T-helper 2 cell (primary cell): ENCODE measurements at places on chromosomes 6 and 20.

GRCh38 chr6:143078468-143079324 is 18.0 kb downstream of the AIG1 start:
- no peak for DNase-seq

GRCh38 chr6:55633471-55633870 is 54.5 kb upstream of the HMGCLL1 start:
- no peak for DNase-seq

- DNase-seq = no peak
Observed at GRCh38 chr6:35674594-35674993, 14.1 kb downstream of the FKBP5 start.

DNA sequence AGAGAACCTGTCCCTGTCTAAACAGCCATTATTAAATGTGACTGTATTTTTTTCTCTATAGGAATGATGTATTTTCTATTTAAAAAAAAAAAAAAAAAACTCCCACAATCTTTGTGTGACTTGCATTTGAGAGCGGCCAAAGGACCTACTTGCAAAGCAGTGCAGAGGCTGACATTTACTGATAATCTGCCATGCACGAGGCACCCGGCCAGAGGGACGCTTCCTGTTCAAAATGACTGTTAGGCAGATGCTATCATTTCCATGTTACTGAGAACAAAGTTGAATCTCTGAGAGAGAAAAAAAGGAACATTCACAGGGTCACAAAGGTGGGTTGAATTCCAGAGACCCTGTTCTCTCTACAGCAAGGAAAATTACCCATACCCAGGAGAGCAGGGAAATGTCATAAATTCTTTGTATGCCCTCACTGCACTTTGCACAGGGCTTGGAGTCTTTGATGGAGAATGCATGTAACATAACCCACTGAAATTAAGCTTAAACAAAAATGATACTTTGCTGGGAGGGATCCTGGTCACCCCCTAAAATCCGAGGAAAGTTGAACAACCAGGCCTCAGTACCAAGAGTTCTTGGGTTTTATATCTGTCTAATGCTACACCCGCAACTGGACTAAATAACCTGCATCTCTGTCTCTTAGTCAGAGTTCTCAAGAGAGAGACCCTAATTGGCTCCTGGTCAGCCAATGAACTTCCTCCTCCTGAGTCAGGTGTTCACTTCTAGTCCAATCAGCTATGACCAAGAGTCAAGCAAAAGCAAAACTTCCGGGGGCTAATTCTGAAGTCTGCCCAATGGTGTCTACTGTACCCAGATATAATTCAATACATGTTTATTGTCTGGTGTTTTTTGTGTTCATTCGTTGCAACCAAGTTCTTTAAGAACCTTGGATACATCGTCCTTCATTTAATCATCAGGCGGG is 61.2 kb downstream of the GCLC start:
- no peak for DNase-seq

GRCh38 chr6:49151957-49152356 is 311.1 kb downstream of the MMUT start:
- DNase-seq = no peak

GRCh38 chr20:17691758-17692157 is 8.0 kb upstream of the BANF2 start:
- no peak for DNase-seq

- DNase-seq = no peak
Observed at GRCh38 chr20:17439616-17440296, 91.4 kb downstream of the BFSP1 start.

DNA sequence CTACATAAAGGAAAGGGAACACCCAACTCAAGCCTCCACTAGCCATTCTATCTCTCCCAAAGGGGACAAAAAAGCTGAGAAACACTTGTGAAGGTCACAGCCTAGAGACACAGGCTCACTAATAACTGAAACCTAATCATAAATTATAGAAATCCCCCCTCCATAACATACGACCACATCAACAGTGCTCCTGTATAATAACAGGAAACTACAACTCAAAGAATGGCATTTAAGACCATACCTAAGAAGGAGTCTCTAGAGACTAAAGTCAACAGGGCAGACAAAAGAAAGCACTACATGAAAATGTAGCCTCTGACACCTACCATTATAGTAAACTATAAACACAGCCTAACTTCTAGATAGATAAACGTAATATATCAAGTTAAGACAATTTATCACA is 82.7 kb downstream of the THEMIS start:
- no peak for DNase-seq

DNA sequence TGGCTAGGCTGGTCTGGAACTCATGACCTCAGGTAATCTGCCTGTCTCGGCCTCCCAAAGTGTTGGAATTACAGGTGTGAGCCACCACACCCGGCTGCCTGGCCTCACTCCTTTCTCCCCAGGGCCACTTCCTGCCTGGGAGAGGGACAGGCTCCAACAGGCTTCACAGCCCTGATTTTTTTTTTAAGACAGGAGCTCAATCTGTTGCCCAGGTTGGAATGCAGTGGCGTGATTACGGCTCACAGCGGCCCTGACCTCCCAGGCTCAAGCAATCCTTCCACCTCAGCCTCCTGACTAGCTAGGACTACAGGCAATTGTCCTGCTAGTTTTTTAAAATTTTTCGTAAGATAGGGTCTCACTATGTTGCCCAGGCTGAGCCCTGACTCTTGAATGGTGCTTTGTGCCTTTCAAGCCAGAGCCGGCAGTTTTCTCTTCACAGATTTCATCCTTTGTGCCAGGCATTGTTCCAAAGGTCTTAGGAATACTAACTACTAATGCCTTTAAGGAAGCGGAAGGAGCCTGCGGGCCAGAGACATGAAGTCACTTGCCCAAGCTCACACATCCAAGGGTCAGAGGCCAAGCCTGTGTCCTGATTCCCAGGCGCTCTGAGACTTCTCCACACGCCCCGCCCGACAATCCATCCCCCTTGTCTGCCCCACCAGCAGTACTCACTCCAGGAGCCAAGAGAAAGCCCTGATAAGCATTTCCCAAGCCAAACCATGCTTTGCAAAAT is 19.2 kb downstream of the CAPN11 start:
- DNase-seq = no peak

- no peak for DNase-seq
Observed at GRCh38 chr20:10023911-10024310, 10.9 kb upstream of the ANKEF1 start.

- no peak for DNase-seq
Observed at GRCh38 chr6:160791981-160792418, 90.0 kb downstream of the PLG start.

DNA sequence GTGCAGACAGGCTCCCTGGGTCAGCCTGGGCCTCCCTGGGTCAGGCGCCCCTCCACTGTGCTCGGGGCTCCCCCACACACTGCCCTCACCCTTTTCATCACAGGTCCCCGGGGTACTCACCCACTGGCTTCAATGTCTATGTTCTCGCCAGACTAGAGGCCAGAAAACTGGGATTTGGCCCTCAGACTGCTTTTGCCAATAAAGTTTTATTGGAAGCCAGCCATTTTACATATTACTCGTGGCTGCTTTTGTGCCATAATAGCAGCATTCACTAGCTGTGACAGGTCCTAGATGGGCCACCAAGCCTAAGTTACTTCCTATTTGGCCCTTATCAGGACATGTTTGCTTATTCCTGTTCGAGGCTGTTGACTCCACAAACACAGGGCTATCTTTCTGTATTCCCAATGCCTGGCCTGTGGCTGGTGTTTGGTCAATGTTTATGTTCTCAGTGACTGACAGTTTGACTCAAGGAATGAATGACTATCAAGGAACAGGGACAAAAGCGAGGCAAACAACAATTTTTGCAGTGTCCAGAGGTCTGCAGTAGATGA is 525.1 kb upstream of the AGPAT4 start:
- DNase-seq = no peak

- no peak for DNase-seq
Observed at GRCh38 chr20:49597825-49598395, 30.0 kb upstream of the PTGIS start.

- DNase-seq = no peak
Observed at GRCh38 chr6:67160820-67161219, 1453.8 kb upstream of the EYS start.

DNA sequence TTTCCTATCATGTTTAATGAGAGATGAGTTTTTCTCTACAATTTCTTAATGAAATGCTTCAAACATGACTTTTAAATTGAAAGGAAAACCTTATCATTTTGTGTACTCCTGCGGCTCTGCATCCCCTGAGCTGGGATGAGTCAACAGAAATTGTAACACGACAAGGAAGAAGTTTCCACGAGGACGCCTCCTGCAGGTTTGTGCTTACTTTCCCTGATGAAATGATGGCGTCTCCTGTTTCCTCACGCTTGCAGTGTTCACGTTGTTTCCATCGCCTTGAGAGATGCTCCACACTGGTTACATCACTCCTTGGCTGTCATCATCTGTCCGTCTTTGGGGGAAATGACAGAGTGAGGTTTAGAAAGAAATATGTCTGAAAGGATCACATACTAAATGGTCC is 233.7 kb upstream of the ZFP64 start:
- DNase-seq = no peak

DNA sequence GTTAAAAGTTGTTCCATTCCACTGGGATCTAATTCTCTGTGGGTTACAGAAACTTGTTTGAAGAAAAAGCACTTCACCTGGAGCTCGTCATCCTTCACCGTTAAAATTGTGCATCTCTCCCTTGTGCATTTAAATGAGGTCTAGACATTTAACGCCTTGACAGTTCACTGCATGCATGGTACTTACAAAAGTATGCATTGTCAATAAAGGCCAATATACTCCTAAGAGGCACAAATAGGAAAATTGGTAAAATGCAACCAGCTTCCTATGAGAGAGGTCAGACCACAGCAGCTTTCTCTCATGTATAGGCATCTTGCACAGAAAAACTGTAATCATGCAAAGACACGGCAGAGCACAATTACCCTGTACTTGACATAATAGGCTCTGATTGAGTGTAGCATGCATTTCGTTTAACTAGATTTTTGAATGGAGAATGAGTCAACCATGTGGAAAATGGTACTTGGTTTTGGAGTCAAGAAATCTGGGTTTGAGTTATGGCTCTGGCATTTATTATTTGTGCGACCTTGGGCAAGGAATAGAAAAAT is 378.5 kb downstream of the RFPL4B start:
- DNase-seq = no peak

DNA sequence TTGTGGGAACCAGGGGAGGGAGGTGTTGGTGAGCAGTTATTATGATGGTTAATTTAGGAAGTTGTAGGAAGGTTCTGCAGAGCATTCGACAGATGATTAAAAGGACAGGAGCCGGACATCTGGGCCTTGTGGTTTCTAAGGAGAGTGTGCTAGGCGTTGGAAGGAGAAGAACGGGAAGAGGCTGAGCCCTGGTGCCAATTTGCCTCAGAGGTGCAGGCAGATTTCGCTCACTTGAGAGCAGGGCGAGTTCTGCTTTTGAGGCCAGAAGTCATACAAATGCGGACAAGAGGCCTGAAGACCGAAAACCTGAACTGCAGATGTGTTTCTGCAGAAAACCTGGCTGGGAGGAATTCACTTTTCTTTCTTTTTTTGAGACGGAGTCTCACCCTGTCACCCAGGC is 30.5 kb upstream of the RPS6KA2 start:
- no peak for DNase-seq

DNA sequence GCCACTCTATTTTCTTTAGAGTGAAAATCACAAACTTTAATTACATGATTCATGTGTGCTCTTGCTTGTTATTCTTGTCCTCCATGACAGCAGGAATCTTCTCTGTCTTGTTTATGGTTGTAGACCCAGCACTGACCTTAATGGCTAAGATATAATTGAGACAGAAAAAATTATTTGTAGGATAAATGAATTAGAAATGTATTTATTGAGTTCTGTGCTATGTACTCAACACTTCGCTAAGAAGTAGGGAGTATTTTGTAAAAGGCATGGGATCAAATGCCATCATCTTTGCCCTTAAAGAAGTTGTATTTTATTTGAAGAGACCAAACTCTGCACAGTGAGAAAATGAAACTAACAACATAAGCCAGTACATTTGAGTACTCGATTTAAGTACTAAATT is 71.2 kb downstream of the CBLN4 start:
- DNase-seq = no peak

GRCh38 chr6:113137426-113137825 is 719.7 kb upstream of the MARCKS start:
- no peak for DNase-seq

GRCh38 chr20:35320396-35321126 is 28.3 kb upstream of the FAM83C start:
- DNase-seq = no peak

DNA sequence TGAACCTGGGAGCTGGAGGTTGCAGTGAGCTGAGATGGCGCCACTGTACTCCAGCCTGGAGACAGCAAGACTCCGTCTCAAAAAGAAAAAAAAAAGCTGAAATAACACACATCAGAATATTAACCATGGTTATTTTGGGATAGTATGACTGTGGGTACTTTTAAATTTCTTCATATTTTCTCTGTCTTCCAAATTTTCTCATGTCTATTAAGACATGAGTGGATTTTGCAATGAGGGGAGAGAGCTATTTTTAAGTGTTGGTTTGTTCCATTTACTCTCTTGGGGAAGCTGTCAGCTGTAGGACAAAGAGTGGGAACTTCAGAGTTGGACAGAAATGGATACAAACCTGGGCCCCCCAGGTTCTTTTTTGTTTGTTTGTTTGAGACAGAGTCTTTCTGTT is 10.3 kb downstream of the ADISSP start:
- DNase-seq = no peak

DNA sequence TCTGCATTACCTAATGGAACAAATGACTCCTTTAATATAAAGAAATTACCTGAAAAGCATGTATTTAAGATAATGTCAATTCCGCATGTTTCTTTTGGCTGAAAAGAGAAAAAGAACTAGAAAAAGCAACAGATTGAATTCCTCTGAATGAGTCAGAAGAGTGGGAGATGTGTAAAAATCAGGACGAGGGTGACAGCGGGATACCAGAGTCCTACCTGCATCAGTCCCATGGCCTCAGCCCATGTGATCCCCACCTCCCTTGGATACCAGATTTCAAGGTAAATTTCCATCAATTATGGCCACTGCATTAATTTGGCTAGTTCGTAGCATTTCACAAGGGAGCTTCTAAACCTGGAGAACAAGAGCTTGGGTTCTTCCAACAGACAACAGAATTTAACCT is 10.0 kb upstream of the MOXD1 start:
- no peak for DNase-seq

DNA sequence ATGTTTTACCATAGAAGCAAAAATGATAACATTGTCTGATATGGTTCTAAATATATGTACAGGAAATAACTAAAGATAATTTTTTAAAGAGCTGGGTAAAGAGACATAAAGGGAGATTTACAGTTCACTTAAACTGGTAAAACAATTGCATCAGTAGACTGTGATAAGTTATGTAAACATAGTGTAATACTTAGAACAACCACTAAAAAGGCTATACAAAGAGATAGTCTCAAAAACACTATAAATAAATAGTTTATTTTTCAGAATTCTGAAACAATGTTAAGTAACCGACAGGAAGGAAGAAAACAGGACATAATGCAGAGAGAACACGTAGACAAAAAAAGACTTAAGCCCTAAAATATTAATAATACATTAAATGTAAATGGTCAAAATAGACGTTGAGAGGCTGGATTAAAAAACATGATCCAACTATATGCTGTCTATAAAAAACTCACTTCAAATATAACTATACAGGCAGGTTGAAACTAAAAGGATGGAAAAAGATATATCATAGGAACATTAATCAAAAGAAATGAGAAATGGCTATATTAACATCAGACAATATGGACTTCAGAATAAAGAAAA is 32.7 kb upstream of the ATXN1 start:
- no peak for DNase-seq

- DNase-seq = no peak
Observed at GRCh38 chr6:138397128-138398122, 6.6 kb upstream of the HEBP2 start.

GRCh38 chr20:41165001-41165882 is 27.9 kb downstream of the PLCG1 start:
- DNase-seq = no peak

GRCh38 chr6:84052204-84052882 is 18.8 kb downstream of the MRAP2 start:
- DNase-seq = no peak

GRCh38 chr6:131762984-131763383 is 44.8 kb upstream of the ENPP1 start:
- DNase-seq = no peak
